Colonic mucosa (tissue), 4 donors: ENCODE measurements at places on chromosomes 4 and X. TPM values are rescaled to one million over a fixed set of nuclear protein-coding genes. Genes with fewer than 3 reads are reported as not detected.

DNA sequence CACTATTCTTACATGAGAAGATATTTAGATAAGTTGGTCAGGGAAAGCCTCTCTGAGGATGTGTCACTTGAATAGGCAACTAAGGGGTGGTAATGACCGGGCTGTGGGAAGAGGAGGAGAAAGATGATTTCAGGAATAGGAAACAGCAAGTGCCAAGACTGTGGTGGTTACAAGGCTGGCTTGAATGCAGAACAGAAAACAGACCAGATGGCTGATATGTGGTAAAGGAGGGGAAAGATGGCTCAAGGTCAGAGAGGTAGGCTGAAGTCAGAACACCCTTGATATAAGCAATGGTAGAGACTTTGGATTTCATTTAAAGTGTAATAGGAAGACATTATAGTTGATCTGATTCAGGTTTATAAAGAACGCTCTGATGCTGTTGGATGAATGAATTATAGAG lies 15.0 kb downstream of the TLR7 start:
- DNase-seq = no peak

GRCh38 chrX:37613933-37614332 lies 42.5 kb downstream of the LANCL3 start:
- no peak for DNase-seq

Gene OTOP1
- total RNA-seq = not detected

DNA sequence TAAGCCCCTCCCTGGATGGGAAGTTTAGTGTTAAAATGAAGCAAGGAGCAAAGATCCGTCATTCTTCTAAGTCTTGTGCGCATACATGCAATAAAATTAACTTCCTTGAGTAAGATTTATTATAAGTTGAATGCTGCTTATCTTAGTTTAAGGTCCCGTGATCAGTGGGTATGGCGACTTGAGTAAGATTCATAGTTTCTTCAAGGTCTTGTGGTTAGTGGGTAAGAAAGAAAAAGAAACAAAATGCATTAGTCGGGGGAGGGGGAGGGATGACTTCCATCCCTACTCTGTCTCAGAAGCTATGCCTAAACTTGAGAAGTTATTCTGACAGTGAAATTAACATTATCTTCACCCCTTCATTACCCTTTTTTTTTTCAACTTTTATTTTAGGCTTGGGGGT lies 127.3 kb upstream of the MAGEB16 start:
- no peak for DNase-seq

Gene UGT2A1
- not detected for total RNA-seq
